ENCODE measurements at places on chromosomes 7 and 10.
A peak's percentile ranks its signal among the peaks of the same experiment; 100 is the strongest.

GRCh38 chr7:123643495-123644441 is 11.9 kb upstream of the LMOD2 start:
- H3K27me3 ChIP-seq: no peaks in the 10 kb centered on the region
- no peaks in the 10 kb centered on the region for H3K36me3 ChIP-seq
- peak overlapping the region; percentile 19 for H3K27ac ChIP-seq
- peak overlapping the region; percentile 61 for H3K4me3 ChIP-seq
- peak; percentile 75 for DNase-seq
- H3K4me1 ChIP-seq: no peaks in the 10 kb centered on the region

GRCh38 chr7:108017776-108018151 is 14.8 kb upstream of the LAMB1 start:
- no peaks in the 10 kb centered on the region for H3K27me3 ChIP-seq
- H3K27ac ChIP-seq: no peak overlapping the region
- no peaks in the 10 kb centered on the region for H3K36me3 ChIP-seq
- H3K4me1 ChIP-seq: peaks cover 8% of the 10 kb centered on the region
- no peak overlapping the region for H3K4me3 ChIP-seq

DNA sequence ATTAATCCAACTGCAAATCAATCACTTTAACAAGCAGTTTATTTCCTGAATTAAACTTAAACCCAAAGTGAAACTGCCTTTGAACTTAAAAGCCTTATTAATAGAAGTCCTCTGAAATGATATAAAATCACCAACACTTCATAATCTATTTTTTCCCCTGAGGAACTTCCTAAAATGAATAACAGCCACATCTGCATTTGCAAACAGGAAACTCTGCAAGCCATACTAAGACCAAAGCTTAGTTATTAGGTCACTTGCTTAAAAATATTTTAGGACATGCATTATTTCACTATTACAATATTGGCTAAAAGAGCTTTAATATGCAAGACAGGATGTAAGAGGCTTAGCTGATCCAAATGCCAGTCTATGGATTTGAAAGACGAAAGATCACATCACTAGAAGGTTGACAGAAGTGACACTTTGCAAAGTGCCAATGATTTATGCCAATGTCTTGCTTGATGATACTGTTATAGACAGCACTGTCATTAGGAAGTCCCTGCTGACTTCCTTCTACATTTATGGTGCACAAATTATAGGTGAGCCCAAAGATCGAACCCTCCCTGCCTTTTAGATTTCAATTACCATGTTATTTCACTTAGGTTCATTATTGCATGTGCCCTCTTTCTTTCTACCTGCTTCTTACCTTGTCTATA is 99.9 kb upstream of the SKAP2 start:
- H3K27ac ChIP-seq: no peak overlapping the region
- DNase-seq: no peak
- H3K27me3 ChIP-seq: no peaks in the 10 kb centered on the region
- no peaks in the 10 kb centered on the region for H3K36me3 ChIP-seq

- peak; percentile 29 for DNase-seq
- H3K27me3 ChIP-seq: peaks cover 5% of the 10 kb centered on the region
- H3K27ac ChIP-seq: no peak overlapping the region
- no peaks in the 10 kb centered on the region for H3K36me3 ChIP-seq
Measured at GRCh38 chr10:43735907-43736306, 87.2 kb upstream of the ZNF32 start.

DNA sequence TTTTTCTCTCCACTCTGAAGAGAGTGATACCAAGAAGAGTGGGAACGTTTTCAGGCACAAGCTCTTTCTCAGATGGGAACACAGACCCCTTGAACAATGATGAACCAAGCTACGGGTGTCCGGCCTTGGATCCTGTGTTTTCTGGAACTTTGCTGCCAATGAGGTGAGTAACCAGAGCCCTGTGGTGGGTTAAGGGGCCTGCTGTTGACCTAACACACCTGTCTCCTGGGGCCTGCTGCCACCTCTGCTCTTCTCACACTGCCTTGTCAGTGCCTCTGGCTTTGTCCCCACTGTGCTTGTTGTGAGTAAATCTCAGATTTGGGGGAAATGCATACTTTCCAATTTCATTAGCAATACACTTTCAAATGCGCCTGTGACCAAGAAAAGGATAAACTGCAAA is 1.4 kb upstream of the PKD1L1 start:
- H3K4me3 ChIP-seq: no peak overlapping the region
- H3K36me3 ChIP-seq: peaks cover 9% of the 10 kb centered on the region
- peaks cover 11% of the 10 kb centered on the region for H3K4me1 ChIP-seq
- H3K27me3 ChIP-seq: no peaks in the 10 kb centered on the region
- H3K27ac ChIP-seq: no peak overlapping the region
- no peak for DNase-seq

All from mesenchymal stem cell (in vitro differentiated cells and primary cell).